Esophagus squamous epithelium (tissue), 5 donors: ENCODE measurements at places on chromosomes 6 and 20.

DNA sequence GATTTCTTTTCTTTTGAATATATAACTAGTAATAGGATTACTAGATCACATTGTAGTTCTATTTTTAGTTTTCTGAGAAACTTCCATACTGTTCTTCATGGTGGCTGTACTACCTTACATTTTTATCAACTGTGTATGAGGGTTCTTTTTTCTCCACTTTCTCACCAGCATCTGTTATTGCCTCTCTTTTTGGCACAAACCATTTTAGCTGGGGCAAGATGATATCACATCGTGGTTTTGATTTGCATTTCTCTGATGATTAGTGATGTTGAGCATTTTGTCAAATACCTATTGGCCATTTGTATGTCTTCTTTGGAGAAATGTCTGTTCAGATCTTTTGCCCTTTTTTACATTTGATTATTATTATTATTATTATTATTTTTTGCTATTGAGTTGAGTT lies 86.1 kb upstream of the TCF21 start:
- DNase-seq, result no peak

DNA sequence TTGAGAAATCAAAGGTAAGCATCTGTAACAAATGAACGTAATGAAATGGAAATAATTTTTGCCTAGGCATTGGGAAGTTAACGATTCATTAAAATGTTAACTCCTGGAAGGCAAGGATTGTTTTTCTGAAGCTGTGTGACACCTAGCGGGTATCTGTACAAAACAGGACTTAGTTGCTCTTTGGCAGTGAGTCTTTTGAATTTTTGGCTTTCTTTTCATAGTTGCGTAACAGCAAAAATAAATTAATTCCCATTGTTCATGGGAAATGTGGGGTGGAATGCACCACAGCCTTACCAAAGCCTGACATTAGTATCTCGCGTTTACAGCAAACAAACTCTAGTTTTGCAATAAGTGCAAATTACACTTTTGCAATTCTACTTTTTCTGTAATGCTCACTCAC lies 92.7 kb upstream of the DTNBP1 start:
- DNase-seq, result no peak

GRCh38 chr6:134295953-134296553 lies 21.9 kb downstream of the SGK1 start:
- no peak for DNase-seq

DNA sequence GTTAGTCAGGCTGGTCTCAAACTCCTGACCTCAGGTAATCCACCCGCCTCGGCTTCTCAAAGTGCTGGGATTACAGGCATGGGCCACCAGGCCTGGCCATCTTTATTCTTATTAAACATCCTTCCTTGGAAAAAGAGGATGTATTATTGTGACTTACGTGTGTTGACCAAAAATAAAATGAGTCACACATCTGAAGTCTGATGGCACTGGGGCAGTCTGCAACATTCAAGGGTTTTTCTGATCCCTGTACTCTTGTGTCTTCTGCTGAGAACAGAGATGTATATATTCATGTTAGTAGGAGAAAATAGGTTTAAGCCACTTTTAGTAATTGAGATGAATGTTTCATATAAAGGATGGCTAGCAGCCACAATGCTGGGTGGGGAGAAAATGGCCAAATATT lies 129.9 kb upstream of the RIPOR2 start:
- DNase-seq, result no peak

GRCh38 chr6:137297887-137298286 lies 78.7 kb upstream of the IFNGR1 start:
- DNase-seq, result no peak

DNA sequence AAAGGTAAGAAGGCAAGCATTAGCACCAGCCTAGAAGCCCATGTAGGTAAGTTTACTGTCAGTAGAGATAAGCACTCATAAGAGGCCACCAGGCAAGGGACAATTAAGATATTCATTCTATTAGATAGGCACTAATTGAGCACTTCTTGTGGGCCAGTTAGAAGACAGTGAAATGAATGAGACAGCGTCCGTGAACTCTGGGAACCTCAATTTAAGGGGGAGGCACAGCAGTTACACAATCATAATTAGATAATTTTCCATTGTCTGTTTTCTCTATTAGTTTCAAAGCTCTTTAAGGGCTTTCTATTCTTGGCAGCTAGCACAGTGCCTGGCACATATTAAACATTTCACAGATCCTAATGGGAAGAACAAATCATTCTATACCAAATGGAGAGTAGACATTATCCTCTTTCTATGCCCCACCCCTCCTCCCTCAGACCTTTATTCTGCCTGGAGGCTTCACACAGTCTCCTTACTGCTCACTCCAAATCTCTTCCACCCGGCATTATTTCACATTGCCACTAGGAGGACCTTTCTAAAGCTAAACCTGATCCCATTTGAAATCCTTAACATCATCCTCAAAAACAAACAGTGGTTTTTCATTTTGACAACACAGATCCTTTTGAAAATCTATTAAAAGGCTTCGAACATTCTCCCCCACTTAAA lies 529.6 kb downstream of the ADGRB3 start:
- no peak for DNase-seq

DNA sequence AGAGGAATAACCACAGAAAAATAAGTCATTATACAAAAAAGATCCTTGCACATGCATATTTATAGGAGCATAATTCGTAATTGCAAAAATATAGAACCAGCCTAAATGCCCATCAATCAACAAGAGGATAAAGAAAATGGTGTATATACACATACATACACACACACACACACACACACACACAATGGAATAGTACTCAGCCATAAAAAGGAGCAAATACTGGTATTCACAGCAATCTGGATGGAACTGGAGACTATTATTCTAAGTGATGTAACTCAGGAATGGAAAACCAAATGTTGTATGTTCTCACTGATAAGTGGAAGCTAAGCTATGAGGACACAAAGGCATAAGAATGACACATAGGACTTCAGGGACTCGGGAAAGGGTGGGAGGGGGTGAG lies 1.9 kb upstream of the KIAA1586 start:
- no peak for DNase-seq

DNA sequence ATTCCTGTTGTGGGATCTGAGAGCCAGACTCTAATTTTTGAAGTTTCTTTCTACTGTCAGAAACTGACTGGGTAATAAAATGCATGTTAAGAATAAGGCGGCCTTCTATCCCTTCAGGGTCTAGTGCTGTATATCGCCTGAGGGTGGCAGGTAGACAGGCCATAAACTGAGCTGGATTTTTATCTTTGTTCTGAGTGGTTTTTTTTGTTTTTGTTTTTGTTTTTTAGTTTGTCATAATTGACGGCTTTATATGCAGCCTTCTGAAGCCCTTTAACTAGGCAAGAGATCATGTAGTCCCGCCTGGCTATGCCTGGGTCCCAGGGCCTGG lies 747.7 kb upstream of the ADGRB3 start:
- DNase-seq, result no peak

DNA sequence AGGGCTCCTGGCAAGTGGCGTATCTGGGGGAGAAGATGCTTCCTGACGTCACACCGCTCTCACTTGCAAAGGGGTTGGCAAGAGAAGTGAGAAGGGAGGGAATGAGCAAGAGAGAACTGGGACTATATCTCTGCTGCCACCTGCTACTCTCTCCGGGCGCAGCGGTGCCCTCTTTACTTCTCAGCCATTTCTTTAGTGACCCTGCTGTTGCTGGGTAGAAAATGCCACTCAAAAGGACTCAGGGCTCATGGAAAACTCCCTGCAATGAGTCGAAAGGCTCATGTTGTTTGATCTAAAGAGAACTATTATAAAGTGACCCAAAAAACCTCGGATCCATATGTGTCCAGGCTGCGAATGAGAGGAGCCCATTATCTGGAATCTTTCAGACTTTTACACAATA lies 401.8 kb downstream of the SAMD5 start:
- no peak for DNase-seq

GRCh38 chr6:113607821-113608545 lies 249.2 kb upstream of the MARCKS start:
- DNase-seq, result no peak

DNA sequence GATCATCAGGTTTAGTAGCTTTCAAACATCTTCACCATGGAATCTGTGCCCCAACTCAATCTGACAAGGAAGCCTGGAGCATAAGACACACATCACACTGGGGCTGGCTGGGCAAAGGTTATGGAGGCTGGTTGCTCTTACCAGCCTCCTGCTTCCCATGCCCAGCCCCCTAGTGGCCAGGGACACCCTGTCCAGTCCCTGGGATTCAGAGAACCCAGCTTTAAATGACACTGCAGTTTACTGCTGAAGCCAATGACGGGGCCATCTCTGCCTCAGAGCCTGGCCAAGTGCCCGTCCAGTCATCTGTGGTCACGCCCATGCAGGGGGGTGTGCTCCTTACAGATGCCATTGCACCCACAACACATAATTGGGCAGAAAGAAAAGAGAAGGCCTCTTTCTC lies 272.9 kb downstream of the SMOC2 start:
- DNase-seq, result no peak

DNA sequence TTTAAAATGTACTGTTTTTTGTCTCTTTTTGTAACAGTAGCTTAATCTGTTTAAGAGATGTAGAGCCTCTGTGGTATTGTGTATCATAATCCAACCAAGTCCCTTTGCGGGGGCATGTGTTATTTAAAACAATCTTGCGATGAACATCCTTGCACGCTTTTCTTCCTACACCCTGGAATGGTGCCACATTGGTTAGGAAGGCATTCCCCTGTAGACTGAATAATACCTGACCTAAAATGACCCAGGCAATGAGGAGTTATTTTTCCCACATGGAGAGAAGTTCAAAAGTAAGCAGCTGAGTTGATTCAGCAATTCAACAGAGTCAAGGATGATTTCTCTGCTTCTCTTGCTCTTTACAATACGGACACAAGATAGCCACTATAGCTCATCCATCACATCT lies 142.0 kb upstream of the PMEPA1 start:
- no peak for DNase-seq

GRCh38 chr6:13425270-13425873 lies 62.0 kb downstream of the GFOD1 start:
- DNase-seq, result no peak

- no peak for DNase-seq
These were observed 263.1 kb upstream of the ZFP64 start for GRCh38 chr20:52454660-52455059.

GRCh38 chr6:44454198-44454597 lies 66.7 kb downstream of the CDC5L start:
- DNase-seq, result no peak

- DNase-seq, result no peak
These were observed 149.9 kb upstream of the PTPN1 start for GRCh38 chr20:50360218-50360672.

DNA sequence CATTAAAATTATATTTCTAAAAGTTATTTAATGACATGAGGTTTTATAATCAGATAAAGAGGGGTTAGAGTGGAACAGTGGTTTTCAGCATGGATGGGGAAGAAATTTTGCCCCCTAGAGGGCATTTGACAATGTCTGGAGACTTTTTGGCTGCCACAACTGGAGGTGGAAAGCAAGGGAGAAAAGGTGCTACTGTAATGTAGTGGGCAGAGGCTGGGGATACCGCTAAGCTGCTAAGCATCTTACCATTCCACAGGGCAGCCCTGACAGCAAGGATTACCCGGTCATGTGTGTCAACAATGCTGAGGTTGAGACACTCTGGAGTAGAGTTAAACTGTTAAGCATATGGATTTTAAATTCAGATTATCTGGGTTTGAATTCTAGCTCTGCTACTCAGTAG lies 52.9 kb upstream of the FABP7 start:
- DNase-seq, result no peak

DNA sequence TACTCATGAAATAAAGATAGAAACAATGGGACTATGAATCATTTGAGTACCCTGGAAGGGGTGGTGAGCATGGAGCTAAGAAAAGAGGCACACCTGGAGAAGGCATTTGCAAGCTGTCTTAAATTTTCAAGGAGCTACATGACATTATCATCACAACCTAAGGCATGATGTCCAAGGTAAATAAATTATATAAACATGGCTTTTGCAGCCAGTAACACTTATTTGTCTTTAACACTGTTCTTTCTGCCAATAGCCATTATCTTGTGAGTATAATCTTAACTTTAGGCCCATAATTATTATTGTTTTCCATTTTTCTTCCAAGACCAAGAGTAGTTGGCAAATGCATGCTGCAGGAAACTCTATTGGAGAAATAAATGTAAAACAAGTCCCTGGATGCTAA lies 63.7 kb downstream of the ALDH5A1 start:
- DNase-seq, result no peak

GRCh38 chr6:7505189-7505699 lies 36.2 kb upstream of the DSP start:
- no peak for DNase-seq

DNA sequence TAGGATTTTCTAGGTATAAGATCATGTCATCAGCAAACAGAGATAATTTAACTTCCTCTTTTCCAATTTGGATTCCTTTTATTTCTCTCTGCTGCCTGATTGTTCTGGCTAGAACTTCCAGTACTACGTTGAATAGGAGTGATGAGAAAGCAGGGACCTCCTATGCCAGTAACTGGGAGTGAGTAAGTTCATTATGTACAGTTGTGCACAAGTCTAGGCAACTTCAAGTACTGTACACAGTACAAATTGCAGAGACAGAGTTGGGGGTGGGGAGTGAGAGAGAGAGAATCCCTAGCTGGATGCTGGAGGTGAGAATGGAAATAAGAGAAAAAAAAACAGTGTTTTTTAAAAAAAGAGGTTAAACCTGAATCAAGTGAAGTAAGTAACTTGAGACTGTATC lies 210.2 kb downstream of the MMUT start:
- no peak for DNase-seq

DNA sequence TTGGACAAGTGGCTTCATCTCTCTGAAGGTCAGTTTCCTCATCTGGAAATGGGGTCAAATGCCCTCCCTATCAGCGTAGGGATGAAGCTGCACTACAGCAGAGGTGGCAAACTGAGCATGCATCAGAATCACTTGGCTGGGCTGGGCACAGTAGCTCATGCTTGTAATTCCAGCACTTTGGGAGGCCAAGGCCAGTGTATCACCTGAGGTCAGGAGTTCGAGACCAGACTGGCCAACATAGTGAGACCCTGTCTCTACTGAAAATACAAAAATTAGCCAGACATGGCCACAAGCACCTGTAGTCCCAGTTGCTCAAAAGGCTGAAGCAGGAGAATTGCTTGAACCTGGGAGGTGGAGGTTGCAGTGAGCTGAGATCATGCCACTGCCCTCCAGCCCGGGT lies 6.7 kb upstream of the MMP9 start:
- no peak for DNase-seq

DNA sequence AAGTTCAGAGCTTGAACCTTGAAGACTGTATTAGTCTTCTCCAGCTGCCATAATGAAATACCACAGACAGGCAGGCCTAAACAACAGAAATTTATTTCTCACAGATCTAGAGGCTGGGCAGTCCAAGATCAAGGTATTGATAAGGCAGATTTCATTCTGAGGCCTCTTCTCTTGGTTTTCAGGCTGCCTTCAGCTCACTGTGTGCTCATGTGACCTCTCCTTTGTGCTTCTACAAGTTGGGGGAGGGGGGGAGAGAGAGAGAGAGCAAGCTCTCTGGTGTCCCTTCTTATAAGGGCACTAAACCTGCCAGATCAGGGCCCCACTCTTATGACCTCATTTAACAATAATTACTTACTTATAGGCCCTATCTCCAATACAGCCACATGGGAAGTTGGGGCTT lies 102.6 kb upstream of the RSPO3 start:
- DNase-seq, result no peak
